Stimulated activated CD4-positive, alpha-beta T cell treated with anti-CD3 and anti-CD28 coated beads, Interleukin-12 subunit alpha, Interleukin-12 subunit beta, amount 100 ng/mL, for 48 hours (primary cell): ENCODE measurements at places on chromosomes 5 and 9.

GRCh38 chr9:81666123-81666522 is 23.2 kb downstream of the TLE1 start:
- no peak for DNase-seq

- no peak for DNase-seq
Measured at GRCh38 chr9:107175816-107176435, 107.2 kb upstream of the RAD23B start.

DNA sequence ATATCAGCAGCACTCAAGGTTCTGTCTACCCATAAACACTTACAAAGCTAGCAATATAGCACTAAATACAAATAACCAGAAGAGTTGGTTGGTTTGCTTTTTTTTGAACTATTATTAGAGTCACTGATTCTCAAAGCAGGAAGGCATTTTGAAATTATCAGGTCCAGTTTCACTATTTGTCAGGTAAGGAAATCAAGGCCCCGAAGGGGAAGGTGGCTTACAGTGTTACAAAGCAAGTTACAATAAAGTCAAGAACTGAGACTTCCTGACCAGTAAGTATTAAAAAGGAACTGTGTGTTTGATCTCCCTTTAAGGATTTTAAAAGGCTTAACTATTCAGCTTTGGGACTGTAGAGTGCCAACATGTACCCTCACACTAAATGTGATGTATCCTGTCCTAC is 10.8 kb downstream of the C5orf15 start:
- no peak for DNase-seq

- no peak for DNase-seq
Measured at GRCh38 chr5:32507738-32508434, 63.3 kb upstream of the ZFR start.

- no peak for DNase-seq
Measured at GRCh38 chr5:68562308-68562707, 346.8 kb downstream of the PIK3R1 start.

GRCh38 chr5:30698217-30698616 is 495.3 kb upstream of the CDH6 start:
- no peak for DNase-seq

- DNase-seq: no peak
Measured at GRCh38 chr5:78204241-78204640, 90.3 kb downstream of the AP3B1 start.

DNA sequence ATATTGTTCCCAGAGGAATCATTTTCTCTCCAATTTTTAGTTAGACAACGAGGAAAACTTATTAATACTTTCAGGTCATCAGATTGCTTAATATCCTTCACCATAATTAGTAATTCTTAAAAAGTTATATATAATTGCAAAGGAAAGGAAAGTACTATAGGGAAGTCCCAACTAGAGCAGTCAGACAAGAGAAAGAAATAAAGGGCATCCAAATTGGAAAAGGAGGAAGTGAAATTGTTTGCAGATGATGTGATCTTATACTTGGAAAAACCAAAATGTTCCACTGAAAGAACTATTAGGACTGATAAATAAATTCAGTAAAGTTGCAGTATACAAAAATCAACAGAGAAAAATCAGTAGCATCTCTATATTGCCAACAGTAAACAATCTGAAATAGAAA is 223.5 kb upstream of the MEF2C start:
- DNase-seq: no peak

DNA sequence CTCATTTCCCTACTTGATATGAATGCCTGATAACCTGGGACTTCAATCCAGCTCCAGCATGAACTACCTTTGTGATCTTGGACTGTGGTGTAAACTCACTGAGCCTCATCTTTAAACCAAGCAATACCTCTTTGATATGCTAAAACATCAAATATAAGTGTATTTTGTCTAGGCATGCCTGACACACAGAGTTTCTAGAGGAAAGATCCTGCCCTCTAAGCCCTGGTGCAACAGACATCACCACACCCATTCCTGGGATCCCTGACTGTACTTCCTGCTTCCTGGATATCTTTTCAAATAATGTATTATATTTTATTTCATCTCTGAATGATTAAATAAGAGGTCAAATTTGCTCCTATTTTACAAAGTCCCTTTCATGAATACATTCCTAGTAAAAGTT is 55.8 kb downstream of the ANXA2R start:
- no peak for DNase-seq

DNA sequence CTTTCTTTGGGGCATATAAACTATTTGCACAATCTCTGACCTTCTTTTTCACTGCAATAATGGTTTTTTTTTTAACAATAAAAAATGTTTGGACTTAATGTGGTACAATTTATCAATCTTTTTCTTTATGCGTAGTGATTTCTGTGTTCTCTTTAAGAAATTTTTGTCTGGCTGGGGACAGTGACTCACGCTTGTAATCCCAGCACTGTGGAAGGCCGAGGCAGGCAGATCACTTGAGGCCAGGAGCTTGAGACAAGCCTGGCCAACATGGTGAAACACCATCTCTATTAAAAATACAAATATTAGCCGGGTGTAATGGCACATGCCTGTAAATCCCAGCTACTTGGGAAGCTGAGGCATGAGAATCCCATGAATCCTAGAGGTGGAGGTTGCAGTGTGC is 72.3 kb downstream of the STK32A start:
- no peak for DNase-seq

DNA sequence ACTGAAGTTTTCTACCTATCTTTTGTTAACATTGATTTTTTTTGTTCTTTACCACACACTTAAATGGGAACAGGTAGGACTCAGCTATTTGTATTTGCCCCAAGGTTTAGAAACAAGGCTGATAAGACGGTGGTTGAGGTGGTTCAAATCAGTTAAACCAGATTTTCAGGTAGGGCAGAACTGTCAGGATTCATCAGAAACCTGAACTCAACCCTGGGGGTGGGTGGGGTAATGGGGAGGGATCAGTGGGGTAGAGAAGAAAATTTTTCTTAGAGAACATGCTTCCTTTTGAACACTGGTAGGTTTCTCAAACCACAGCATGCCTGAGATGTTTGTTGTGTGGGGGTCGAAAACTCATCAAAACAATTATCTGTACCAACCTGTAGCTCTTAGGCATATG is 113.0 kb downstream of the BASP1 start:
- DNase-seq: no peak

DNA sequence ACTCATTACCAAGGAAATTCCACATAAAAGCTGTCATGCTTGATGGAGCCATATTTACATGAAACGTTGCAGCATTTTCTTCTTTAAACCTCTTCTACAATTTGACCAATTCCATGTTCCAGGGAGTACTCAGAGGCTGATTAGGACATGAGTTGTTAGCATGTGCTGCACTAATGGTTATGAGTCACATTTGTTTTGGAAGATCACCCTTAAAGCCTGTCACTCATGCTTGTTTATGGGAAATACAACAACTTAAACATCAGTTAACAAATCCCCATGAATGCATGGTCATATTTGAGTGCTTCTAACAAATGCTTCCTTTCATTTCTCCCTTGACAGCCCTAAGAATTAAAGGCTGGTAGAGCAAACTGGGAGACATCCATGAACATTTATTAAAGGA is 156.1 kb downstream of the GHR start:
- DNase-seq: no peak

DNA sequence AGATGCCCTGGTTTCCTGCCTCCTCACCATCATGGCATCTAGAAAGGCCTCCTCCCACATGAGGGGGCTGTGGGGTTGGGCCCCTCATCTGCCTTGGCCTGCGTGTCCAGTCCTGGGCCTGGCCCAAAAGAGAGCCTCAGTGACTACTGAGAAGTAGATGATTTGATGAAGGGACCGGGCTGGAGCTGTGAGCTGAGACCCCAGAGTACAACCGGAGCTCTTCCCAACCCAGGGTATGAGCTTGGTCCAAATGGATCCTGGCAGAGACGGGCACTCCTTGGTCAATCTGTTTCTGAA is 62.9 kb downstream of the FGF18 start:
- DNase-seq: no peak

DNA sequence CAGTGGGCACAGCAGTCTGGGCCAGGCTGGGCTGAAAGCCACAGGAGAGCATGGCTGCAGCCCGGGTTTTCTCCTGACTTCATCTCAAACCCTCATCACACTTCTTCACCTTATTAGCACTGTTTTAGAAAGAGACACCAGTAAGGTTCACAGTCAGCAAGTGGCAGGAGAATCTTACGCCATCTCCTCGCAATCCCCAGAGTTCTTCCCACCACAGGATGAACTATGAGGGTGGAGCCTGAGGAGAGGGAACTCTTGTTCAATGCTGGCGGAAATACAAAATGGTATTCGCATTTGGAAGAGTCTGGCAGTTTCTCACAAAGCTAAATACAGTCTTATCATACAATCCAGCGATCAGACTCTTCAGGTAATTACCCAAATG is 14.7 kb downstream of the BICD2 start:
- DNase-seq: no peak

- no peak for DNase-seq
Measured at GRCh38 chr9:86281593-86282076, 703 bp downstream of the ISCA1 start.

DNA sequence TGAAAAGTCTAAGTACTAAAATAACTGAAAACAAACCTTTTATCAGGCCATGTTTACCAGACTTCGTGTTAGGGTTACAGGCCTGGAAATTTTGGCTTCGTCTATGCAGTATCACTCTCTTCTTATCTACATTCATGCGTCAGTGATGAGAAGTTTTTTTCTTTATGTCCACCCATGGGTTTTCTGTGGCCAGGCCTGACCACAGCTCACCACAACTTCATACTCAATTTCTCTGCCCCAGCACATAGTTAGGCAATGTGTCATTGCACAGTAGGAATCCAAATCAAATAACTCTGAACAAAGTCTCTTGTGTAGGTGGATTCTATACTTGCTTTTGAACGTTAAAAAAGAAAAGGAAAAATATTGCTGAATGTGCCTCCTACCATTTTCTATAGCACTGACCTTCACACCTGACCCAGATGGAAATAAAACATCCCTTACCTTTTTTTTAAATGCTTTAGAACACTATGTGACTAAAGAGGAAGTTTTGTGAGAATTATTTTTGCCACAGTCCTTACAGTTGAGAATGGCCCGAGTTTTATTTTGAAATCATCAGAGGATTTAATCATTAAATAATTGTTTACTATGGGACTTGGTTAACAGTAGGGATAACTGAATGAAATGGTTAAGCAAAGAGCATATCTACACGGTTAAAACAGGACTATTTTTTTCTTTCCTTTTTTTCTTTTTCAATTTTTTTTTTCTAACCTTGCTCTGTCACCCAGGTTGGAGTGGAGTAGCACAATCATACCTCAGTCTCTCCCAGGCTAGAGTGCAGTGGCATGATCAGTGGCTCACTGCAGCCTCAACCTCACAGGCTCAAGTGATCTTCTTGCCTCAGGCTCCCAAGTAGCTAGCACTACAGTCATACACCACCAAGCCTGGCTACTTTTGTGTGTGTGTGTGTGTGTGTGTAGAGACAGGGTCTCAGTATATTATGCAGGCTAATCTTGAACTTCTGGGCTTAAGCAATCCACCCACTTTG is 1247.0 kb upstream of the ACO1 start:
- no peak for DNase-seq

DNA sequence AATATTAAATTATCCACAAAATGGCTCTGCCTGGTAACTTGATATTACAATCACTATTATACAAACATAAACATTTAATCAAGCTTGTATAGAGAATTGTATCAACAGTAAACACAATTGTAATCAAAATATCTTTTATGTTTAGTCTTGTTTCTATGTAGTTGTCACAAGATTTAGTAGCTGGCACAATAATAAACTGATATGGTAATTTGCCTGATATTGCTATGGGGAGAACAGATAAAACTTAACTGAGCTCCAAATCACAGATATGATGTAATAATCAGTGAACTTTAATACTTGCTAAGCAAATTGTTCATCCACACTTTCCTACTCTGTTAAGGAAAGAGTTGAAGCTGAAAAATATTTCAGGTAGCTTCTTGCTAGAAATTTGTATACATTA is 189.8 kb downstream of the MPDZ start:
- no peak for DNase-seq
